ENCODE measurements at places on chromosomes 2 and 18. TPM values are rescaled to one million over a fixed set of nuclear protein-coding genes. Genes with fewer than 3 reads are reported as not detected.

COA5 gene
- total RNA-seq = 45.6 TPM

AQP12A gene
- total RNA-seq = not detected

MEP1B gene
- total RNA-seq = 0.15 TPM

CNRIP1 gene
- 63.5 TPM for total RNA-seq

C2orf81 gene
- 1.3 TPM for total RNA-seq

FSHR gene
- not detected for total RNA-seq

TGFA gene
- total RNA-seq = 4.9 TPM

ZBTB7C gene
- total RNA-seq = 6.1 TPM

DNA sequence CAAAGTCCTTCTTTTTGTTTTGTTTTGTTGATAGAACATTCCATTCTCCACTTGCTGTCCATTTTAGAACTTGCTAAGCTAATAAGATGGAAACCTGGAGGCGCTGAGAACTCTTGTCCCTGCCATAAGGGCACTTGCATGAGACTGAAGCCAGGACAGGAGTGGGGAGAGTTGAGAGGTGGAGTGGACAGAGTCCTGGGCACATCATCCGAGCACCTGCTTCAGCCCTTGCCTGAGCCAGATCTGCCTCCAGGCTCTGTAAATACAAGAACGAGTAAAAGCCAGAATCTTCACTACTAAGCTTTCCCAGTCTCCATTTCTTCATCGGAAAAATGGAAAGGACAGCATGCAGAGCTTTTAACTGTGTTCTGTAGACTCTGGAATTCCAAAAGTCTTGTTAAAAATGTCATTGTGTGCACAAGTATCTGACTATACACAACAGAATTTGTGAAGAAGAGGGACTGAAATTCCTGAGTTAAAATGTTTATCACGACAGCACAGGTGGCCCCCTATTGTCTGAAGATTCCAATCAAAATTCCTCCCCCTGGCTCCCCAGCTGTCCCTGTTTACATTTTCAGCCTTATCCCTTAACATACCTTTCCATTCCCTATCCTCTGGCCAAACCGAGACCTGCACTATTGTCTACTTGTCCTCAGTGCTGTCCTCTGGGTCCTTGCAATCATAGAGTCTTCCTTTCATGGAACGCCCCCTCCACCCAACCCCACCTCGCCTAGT lies 498.2 kb upstream of the TNP1 start:
- DNase-seq = no peak
- no peak overlapping the region for H3K4me3 ChIP-seq
- H3K27me3 ChIP-seq = no peaks in the 10 kb centered on the region
- no peaks in the 10 kb centered on the region for H3K4me1 ChIP-seq

DNA sequence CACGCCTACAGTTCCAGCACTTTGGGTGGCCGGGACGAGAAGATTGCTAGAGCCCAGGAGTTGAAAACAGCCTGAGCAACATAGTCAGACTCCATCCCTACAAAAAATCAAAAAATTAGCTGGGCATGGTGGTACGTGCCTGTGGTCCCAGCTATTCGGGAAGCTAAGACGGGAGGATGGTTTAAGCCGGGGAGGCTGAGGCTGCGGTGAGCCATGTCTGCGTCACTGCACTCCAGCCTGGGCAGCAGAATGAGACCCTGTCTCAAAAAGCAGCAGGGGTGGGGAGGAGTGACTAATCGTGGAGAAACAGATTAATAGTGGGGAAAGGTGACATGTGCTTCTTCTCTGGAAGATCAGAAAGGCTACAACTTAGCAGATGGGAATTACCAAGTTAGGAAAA lies 58.1 kb upstream of the GPC1 start:
- peaks cover 3% of the 10 kb centered on the region for H3K27me3 ChIP-seq
- H3K4me3 ChIP-seq = no peak overlapping the region
- H3K4me1 ChIP-seq = no peaks in the 10 kb centered on the region
- no peaks in the 10 kb centered on the region for H3K36me3 ChIP-seq
- no peak for DNase-seq
- no peak overlapping the region for H3K27ac ChIP-seq

GRCh38 chr2:20704886-20705285 lies 37.9 kb downstream of the GDF7 start:
- no peak overlapping the region for H3K27ac ChIP-seq

DNA sequence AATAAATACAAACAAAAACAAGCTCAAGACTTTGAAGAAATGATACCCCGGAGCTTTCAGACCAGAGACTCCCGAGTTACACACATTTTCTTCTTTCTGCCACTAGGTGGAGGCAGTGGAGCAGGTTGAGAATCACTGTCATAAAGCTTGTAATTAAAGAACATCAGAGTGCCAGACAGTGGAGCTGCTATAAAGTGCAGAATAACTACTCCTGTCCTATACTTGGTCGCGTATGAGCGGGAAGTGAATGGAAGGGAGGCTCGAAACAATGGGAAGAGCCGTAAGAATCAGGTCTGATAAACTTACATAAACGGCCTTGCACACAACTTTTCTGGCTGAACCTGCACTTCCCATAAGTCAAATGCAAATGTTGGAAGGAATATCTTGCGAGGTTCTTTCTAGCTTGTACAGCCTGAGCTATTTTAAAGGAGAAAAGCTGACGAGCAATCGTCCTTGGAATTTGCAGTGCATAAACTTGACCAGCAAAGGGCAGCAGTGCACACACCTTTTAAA lies 189.0 kb downstream of the RPIA start:
- H3K4me3 ChIP-seq = peak overlapping the region; percentile 21
- no peaks in the 10 kb centered on the region for H3K4me1 ChIP-seq
- no peak for DNase-seq
- H3K36me3 ChIP-seq = no peaks in the 10 kb centered on the region
- H3K27ac ChIP-seq = no peak overlapping the region

DNA sequence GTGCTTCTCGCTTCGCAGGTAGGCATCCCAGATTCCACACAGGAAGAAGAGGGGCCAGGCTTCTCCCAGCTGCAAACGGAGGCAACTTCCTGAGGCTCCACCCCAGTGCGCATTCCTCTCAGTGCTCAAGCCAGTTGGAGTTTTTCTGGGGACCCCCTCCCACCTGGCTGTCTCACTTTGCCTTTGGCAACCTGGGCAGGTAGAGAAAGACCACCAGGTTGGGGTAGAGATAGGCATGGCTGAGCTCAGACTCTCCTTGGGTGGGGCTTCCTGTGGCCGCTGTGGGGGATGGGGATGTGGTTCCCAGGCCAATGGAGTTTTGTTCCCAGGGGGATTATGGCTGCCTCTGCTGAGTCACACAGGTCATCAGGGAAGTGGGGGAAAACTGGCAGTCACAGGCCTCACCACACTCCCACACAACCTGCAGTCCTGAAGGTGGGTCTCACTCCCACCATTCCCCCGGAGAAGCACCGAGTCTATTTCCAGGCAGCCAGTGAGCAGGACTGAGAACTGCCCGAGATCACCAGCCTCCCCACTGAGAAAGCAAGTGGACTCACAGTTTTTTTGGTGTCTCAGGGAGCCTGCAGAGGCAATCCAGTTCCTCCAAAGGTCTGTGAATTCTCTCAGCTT lies 38.1 kb downstream of the SLC39A10 start:
- H3K4me3 ChIP-seq = no peak overlapping the region
- no peaks in the 10 kb centered on the region for H3K4me1 ChIP-seq
- H3K27ac ChIP-seq = no peak overlapping the region
- H3K27me3 ChIP-seq = no peaks in the 10 kb centered on the region
- no peak for DNase-seq

DNA sequence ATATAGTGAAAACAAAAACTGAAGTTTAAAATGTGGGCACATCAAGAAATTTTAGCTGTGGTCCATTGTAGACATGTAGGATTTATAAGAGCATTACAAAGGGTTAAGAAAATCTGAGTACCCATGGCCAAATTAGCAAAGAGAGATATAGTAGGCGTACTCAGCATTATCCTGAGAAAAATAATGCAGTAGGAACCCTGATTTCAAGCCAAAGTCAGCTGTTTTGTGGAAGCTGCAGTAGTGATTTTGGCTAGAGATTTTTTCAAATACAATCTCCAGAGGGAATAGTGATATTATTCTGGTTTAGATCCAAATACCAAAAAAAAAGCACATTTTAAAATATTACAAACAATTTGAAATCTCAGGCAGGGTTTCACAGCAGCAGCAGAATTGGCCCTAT lies 450.9 kb downstream of the FBXO15 start:
- no peak for DNase-seq
- no peaks in the 10 kb centered on the region for H3K36me3 ChIP-seq
- H3K27ac ChIP-seq = no peak overlapping the region
- H3K4me1 ChIP-seq = no peaks in the 10 kb centered on the region
- no peaks in the 10 kb centered on the region for H3K27me3 ChIP-seq

DNA sequence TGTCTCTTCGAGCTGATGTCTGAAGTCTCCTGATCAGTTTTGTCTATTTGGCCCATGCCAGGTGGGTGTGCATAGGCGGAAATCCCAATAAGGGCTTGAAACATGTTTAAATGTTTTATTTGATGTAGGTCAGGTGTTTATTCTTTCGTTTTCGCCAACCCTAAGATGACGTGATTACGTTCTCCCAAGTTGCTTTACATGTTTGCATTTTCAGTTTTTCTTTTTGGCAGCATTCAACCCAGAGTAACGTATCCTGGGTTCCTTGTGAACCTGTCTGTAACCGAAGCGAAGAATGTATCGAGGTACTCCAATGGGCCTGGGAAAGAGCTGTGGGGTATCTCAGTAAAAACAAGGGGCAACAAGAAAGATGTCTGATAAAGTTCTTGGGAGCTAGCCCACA lies 3.1 kb downstream of the ALPK2 start:
- H3K27ac ChIP-seq = no peak overlapping the region
- no peaks in the 10 kb centered on the region for H3K4me1 ChIP-seq
- H3K4me3 ChIP-seq = no peak overlapping the region

GRCh38 chr18:46243095-46243494 lies 138.9 kb downstream of the HAUS1 start:
- H3K27ac ChIP-seq = no peak overlapping the region
- H3K36me3 ChIP-seq = no peaks in the 10 kb centered on the region
- no peak overlapping the region for H3K4me3 ChIP-seq
- H3K4me1 ChIP-seq = no peaks in the 10 kb centered on the region
- DNase-seq = no peak

DNA sequence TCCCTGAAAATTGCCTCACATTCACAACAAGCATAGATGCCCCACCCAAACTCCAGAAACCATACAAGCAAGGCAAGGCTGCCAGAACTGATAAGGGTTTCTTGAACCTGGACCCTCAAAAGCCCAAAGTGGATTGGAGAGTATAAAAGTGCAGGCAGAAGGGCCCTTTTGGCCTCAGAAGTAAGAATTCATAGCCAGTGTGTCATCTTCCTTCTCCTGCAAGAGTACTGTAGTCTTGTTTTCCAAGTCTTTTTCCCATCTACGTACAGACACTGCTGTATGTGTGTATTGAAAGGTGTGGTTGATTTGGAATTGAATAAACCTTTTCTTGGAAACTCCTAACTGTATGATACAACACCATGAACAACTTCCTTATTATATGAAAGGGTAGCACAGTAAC lies 46.8 kb downstream of the ZC3H15 start:
- DNase-seq = no peak
- no peaks in the 10 kb centered on the region for H3K4me1 ChIP-seq
- H3K27me3 ChIP-seq = no peaks in the 10 kb centered on the region
- no peak overlapping the region for H3K27ac ChIP-seq
- no peak overlapping the region for H3K4me3 ChIP-seq

DNA sequence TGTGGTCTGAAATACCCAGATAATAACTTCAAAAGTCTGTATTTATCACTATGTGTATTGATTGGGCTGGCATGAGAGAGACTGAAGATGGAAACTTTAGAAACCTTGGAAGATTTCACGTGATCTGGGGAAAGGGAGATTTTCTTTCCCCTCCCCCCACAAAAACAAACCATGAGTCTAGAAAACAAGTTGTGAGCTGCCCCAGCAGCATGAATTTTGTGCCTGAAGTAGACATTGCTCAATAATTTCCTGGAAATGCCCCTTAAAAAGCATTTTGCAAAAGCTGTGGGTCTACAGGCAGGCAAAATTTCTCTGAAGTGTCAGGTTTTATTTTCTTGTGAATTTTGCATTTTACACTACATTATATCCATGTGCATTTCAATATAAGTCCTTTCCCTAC lies 101.8 kb downstream of the ETAA1 start:
- DNase-seq = no peak
- no peaks in the 10 kb centered on the region for H3K4me1 ChIP-seq
- H3K27ac ChIP-seq = no peak overlapping the region
- no peaks in the 10 kb centered on the region for H3K36me3 ChIP-seq
- no peaks in the 10 kb centered on the region for H3K27me3 ChIP-seq

DNA sequence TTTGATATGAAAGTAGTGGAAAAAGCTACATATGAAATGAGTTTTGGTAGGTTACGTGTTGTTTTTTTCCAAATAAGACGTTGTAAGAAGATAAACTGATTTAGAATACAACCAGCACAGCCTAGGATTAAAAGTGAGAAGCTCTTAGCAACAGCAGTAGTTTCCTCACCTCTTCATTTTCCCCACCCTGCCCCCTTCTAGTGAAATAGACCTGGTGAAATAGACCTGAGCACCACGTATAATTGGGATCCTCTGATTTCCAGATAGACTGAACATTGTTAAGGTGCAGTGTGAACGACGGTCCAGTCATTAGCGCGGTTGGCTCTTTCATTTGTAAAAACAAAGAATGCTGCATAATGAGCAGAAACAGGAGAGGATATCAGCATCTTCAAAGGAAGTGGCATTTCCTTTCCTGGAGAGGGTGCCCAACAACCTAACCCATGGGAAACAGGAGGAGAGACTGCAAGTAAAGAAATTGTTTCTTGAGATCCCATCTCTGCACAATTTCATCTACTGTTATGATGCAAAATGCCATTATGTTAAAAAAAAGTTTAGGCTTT lies 114.3 kb downstream of the FIGN start:
- no peak overlapping the region for H3K4me3 ChIP-seq
- no peaks in the 10 kb centered on the region for H3K36me3 ChIP-seq
- no peaks in the 10 kb centered on the region for H3K4me1 ChIP-seq
- DNase-seq = no peak

DNA sequence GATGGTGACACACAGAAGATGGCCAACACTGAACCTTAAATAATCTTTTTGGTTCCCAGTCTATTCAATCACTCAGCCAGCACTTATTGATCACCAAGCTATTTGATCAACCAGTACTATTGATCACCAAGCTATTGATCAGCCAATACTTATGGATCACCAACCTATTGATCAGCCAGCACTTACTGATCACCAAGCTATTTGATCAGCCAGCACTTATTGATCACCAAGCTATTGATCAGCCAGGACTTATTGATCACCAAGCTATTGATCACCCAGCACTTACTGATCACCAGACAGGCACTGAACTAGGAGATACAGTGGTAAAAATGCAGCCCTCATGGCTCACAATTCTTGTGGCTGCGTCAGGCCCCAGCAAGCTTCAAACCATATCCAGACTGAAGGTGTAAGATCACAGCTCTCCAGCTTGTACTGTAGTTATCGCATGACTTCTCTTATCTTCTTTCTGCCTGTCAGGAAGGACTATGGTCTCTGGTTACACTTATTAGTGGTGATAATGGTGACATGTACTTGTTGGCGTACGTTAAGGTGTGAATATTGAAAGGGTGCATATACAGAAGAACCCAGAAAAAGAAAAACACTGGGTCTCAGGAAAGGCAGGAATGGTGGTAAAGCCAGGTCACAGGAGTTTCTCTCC lies 18.4 kb upstream of the B3GNT2 start:
- H3K27ac ChIP-seq = peak overlapping the region; percentile 90
- H3K4me3 ChIP-seq = no peak overlapping the region

- no peaks in the 10 kb centered on the region for H3K4me1 ChIP-seq
- no peak overlapping the region for H3K4me3 ChIP-seq
- DNase-seq = no peak
- H3K27me3 ChIP-seq = no peaks in the 10 kb centered on the region
- peak overlapping the region; percentile 11 for H3K27ac ChIP-seq
Measured at GRCh38 chr2:147511491-147511948, 333.3 kb upstream of the ACVR2A start.

Measured in breast epithelium (tissue), 4 donors.